Muscle of leg (tissue), 16 donors: ENCODE measurements at places on chromosomes 1 and 21. TPM values are rescaled to one million over a fixed set of nuclear protein-coding genes. Genes with fewer than 3 reads are reported as not detected.

DNA sequence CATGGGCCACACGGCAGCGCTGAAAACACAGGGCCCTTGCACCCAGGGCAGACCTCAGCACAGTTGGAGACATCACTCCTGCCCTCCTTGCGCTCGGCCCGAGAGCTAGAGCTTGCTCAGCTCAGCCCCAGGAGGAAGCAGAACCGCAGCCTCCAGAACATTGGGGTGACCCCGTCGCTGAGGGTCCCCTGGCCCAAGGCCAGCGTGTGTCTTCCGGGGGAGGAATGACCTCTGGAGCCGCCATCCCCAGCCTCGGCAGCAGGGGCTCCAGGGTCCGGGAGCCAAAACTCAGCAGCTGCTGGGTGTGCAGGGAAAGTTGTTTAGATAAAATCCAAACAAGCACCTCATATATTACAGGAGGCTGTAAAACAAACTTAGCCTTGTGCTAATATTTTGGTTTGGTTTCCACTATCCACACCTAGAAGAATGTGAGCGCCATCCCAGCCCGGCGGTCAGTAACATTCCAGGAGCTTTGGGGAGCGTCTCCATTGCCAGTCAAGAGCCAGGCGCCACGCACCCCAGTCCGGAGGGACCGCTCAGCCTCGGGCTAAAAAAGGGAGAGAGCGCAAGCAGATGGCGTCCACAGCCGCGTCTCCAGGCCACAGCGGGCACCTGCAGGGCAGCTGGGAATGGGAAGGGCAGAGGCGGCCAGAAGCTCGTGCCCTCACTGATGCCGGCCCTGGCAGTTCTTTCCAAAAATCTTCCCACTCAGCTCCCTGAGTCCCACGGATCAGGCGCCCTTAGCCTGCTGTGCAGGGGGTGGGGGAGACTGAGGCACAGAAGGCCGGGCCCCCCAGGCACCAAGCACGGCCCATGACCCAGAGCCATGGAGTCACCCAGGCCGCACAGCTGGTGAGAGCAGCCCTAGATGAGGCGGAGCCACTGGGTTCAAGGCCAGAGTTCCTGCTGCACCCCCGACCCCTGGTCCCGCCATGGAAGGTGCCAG is 52.0 kb downstream of the SLX9 start:
- no peak overlapping the region for H3K4me3 ChIP-seq
- H3K36me3 ChIP-seq: no peaks in the 10 kb centered on the region
- peak overlapping the region; percentile 65 for H3K27ac ChIP-seq

- H3K36me3 ChIP-seq: no peaks in the 10 kb centered on the region
- no peak overlapping the region for H3K4me3 ChIP-seq
- H3K4me1 ChIP-seq: peaks cover 3% of the 10 kb centered on the region
- H3K27me3 ChIP-seq: peaks cover 2% of the 10 kb centered on the region
Measured at GRCh38 chr21:34933609-34934335, 115.3 kb downstream of the RUNX1 start.

IVL gene
- not detected for total RNA-seq

GRCh38 chr1:206646504-206646903 is 11.2 kb downstream of the DYRK3 start:
- H3K27ac ChIP-seq: no peak overlapping the region
- no peaks in the 10 kb centered on the region for H3K27me3 ChIP-seq
- no peak for DNase-seq
- H3K4me1 ChIP-seq: no peaks in the 10 kb centered on the region
- H3K36me3 ChIP-seq: peaks cover 14% of the 10 kb centered on the region

- H3K36me3 ChIP-seq: no peaks in the 10 kb centered on the region
- H3K4me3 ChIP-seq: no peak overlapping the region
Measured at GRCh38 chr1:93033785-93034184, 45.3 kb upstream of the MTF2 start.

DNA sequence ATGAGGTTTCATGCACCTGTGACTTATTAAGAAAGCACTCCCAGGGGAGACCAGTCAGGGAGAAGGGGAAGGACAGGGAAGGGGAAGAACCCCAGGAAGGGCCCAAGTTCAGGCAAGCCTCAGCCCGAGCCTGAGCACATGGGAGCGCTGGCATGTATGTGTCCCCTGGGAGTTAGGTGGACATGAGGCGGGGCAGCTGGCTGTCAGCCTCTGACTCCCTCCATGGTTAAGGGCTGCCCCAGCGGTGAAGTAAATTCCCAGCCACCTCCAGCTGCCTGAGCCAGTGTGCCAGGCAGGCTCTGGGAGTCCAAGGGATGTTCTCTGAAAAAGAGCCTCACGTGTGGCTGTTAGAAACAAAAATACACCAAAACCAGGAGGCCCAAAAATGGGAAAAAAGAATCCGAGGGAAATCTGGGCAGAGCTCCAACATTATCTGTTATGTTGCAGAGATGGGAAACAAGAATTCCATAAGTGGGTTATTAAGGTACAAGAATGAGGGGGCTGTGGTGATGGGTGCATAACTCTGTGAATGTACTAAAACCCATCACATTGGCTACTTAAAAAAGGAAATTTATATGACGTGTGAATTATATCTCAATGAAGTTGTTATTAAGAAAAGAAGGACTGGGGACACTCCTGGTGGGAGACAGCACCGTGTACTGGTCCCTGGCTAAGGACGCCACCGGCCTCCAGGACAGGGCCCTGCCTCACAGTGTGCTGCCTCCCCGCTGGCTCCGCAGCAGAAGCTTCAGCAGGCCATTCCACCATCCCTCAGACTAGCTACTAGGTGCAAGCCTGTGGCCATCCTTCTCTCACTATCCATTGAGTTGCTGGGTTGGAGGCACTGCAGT is 18.7 kb downstream of the DMRTB1 start:
- H3K27ac ChIP-seq: no peak overlapping the region
- peaks cover 3% of the 10 kb centered on the region for H3K27me3 ChIP-seq
- H3K4me1 ChIP-seq: peaks cover 10% of the 10 kb centered on the region
- no peaks in the 10 kb centered on the region for H3K36me3 ChIP-seq

RHBDL2 gene
- 0.35 TPM for total RNA-seq

MASP2 gene
- not detected for total RNA-seq

DNA sequence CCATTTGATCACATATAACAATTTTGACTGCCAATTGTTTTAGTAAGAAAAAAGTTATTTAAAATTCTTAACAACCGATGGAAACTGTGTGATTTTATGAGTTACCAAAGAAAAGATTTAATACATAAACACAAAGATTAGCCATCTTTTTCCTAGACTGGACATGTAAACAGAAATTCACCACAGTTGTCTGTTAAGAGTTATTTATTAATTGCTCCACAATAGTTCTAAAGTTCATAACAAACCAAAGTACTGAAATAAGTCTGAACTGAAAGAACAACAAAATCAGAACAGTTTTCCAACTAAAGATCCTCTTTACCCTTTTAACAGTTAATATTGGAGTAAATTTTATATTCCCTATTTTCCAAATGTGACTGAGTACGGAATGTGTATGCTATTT is 8.6 kb downstream of the ZNF281 start:
- H3K27me3 ChIP-seq: no peaks in the 10 kb centered on the region
- H3K27ac ChIP-seq: no peak overlapping the region
- no peak for DNase-seq
- H3K4me3 ChIP-seq: no peak overlapping the region
- H3K36me3 ChIP-seq: peaks cover 2% of the 10 kb centered on the region

CHIT1 gene
- 0.09 TPM for total RNA-seq

GRCh38 chr1:216221260-216221700 is 202.0 kb downstream of the USH2A start:
- H3K4me3 ChIP-seq: peak overlapping the region; percentile 42
- H3K27ac ChIP-seq: peak overlapping the region; percentile 63
- no peaks in the 10 kb centered on the region for H3K27me3 ChIP-seq
- peaks cover 2% of the 10 kb centered on the region for H3K4me1 ChIP-seq
- no peaks in the 10 kb centered on the region for H3K36me3 ChIP-seq
